Activated naive CD4-positive, alpha-beta T cell (primary cell): ENCODE measurements at places on chromosomes 2 and 18.

DNA sequence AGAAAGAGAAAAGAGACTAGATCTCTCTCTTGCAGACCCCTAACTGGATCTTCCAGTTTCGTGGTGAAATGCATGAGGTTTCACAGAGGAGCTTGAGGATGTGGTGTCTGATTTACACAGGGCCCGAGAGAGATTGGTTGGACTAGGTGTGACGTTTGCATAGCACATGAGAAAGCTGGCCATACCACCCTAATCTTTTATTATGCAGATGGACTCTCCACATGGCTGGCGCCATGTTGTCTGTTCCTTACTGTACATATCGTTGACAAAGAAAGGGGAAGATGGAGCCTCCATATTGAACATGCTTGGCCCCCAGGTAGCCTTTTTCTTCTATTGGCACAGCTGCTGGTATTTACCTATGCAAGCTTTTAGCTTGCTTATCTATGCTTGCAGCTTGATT, 27.5 kb upstream of the PGAP1 start:
- no peak for DNase-seq

DNA sequence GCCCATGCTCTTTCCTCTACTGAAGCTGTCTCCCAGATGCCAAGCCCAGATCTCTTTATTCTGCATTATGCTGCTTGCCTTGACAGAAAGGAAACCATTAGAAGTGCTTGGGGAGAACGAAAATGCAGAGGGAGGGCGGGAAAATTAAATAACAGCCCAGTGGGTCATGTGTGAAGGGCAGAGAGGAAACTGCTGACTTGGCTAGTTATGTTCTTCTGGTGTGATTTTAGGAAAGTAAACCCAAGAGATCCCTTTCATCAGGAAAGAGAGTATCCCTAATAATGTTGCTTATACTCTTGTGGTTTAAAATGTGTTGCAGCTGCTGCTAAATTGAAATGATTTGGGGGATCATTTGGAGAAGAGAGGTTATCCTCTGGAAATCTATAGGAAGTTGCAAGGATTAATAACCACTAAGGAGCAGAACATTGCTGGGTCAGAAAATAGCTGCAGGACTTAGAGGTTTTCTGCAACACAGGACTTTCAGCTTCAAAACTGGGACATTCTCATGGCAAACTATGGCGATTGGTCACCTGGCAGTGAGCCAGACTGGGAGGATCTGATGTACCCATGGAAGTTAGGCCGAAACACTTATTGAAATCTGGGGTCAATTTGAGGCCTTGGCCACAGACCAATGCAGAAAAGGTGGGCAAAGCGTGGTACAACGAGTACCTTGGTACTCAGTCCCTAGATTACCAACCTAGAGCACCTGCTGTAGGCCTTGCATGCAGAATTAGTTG, 172.2 kb downstream of the TMEM247 start:
- no peak for DNase-seq

DNA sequence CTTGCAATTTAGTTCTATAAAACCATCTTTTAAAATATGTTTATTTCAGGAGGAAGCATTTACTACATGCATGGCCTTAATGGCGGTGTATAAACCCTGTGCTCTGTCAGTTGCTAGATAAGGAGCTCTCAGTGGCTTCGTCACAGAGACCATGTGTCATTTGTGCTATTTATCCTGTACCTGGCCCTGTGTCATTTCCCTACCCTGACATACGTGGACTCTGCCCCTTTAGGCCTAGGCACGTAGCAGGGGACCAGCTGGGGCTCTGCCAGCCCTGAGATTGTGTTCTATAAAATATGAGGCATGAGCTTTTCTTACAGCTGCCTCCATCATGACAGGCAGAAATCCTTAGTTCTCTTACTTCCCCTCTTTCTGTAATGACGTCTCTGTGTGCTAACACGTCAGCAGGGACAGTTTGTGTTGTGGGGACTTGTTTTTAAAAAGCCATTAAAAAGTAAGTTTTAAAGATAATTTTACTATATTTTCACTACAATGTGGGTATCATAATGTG, 88.0 kb downstream of the ITGB1BP1 start:
- no peak for DNase-seq

- DNase-seq: no peak
These were observed 45.3 kb upstream of the SPAG16 start for GRCh38 chr2:213238753-213239495.

DNA sequence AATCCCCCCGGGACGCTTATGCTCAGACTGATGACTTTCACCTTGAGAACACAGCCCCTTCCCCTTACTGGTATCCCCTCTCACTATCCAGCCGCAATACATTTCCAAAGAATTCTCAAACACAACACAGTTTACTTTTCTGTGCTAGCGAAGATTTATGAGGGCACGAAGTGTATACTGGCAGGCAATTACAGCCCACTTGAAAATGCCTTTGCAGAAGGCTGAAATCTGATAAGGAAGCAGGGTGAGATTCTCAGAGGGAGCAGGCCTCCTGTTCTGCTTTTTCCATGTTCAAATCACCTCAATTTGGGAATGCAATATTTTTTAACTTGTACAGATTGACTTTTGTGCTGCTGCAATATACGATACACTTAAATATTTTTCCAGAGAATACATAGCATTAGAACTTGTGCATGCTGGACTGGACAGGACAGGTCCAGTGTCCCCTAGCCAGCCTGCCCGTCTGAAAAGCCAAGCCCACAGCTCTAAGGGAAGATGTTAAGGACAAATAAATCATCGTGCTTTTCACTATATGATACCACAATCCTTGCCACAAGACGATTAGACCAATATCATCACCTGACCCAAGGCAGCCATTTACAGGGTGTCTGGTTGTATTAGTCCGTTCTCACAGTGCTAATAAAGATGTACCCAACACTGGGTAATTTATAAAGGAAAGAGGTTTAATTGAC, 262.1 kb downstream of the EPHA4 start:
- DNase-seq: no peak

DNA sequence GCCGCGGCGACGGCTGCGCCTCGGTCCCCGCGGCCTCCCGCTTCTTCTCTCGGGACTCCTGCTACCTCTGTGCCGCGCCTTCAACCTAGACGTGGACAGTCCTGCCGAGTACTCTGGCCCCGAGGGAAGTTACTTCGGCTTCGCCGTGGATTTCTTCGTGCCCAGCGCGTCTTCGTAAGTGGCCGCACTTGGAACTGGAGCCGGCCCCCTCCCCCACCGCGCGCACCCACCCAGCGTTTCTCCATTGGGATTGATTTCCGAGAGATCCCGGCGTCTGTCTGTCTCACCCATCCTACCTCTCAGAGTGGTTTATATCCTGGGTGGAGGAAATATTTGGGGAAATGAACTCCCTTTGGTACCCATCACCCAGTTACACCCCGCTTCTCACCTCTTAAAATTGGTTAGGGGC, 498 bp downstream of the ITGAV start:
- no peak for DNase-seq

GRCh38 chr2:64803776-64804175, 150.1 kb upstream of the SERTAD2 start:
- DNase-seq: no peak

DNA sequence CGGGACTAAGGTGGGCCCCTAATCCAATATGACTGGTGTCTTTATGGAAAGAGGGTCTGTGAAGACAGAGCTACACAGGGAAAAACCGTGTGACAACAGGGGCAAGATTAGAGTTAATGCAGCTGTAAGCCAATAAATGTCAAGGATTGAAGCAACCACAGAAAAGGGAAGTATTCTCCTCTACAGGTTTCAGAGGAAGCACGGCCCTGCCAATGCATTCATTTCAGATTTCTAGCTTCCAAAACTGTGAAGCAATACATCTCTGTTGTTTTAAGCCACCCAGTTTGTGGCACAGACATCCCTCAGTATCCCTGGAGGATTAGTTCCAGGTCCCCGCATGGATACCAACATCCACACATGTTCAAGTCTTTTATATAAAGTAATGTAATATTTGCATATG, 48.8 kb downstream of the SPP2 start:
- no peak for DNase-seq

- DNase-seq: no peak
These were observed 92.0 kb upstream of the MSH2 start for GRCh38 chr2:47310801-47311560.

- DNase-seq: no peak
These were observed 178.3 kb upstream of the GATA6 start for GRCh38 chr18:21991081-21991534.

GRCh38 chr18:55539240-55539639, 48.8 kb downstream of the TCF4 start:
- no peak for DNase-seq

DNA sequence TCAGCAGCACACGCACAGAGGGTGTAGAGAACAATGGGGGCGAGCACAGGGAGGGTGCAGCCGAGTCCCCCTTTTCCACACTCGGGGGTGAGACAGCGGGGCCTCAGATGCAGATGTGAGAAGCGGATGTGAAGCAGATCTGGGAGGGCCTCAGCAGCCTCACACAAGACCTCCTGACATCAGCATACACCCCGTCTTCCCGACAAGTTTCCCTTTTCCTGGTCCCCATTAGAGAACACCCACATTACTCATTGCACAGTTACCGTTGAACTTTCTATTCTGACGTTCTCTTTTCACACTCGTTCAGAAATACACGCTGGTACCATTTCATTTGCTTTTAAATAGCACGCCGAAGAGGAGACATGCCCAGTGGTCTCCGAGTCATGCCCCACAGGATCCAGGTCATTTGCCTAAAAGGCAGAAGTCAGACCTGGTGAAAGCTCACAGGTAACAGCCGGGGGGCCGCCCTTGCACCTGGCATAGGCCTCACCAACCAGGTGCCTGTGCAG, 129.5 kb upstream of the ID2 start:
- no peak for DNase-seq

DNA sequence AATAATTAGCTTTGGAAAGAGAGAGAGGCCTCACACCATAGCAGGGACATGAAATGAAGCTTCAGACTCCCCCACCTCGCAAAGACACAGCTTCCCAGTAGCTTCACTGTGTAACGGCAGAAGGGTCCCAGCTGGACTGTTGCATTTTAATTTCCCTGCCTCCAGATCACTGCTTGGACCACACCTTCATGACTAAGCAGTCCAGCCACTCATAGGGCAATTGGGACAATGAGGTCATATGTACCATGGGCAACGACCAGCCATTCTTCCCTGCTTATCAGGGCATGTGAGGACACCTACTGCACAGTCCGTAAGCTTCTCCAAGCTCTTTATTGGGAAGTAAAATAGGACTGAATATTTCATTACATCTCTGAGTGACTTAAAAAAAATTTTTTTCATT, 183.0 kb downstream of the MREG start:
- DNase-seq: no peak

GRCh38 chr2:32742376-32742775, 114.5 kb downstream of the TTC27 start:
- DNase-seq: no peak

DNA sequence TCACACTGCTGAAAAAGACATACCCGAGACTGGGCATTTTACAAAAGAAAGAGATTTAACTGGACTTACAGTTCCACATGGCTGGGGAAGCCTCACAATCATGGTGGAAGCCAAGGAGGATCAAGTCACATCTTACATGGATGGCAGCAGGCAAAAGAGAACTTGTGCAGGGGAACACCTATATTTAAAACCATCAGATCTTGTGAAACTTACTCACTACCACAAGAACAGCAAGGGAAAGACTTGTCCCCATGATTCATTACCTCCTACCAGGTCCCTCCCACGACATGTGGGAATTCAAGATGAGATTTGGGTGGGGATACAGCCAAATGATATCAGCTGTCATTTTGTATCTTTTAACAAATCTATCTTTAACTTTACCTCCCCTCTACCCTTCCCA, 251.1 kb upstream of the RASGRP3 start:
- no peak for DNase-seq

GRCh38 chr2:237541243-237541642, 25.1 kb upstream of the PRLH start:
- DNase-seq: no peak

- DNase-seq: no peak
These were observed 145.4 kb upstream of the TWIST2 start for GRCh38 chr2:238702276-238703052.

DNA sequence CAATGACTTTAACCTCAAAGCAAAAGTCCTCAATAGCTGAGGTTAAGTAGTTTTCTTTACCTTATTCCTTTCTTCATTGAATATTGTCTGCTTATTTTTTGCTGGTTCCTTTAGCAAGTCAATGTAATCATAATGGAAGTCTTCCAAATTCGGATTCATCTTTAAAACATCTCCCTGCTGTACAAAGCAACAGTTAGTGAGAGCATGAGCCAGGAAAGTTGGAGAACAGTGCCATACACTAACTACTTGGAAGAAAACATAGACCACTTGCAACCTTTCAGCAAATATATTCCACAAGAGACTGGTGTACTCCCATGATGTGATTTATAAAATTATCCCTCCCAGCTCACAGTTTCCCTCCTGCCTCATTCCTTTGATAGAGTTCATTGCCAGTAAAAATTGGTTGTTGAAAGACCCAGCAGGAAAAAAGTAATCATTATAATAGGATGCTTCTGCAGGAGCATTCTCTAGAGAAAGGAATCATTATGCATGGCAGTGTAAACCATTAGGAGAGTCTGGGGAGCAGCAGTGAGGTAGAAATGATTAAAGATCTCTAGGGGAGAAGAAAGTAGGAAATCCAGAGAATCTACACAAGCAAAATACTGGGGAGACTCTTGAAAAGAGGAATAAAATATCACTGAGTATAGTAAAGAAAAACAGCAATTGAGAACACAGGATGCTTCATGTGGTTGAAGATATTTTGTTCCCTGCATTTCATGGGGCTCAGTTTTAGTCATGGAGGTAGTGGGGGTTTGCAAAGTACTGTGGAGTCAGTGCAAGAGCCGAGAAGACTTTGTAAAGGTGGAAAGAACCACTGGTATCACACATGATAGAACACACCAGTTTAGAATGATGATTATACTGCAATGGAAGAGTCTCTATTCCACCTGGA, 38.6 kb upstream of the TTN start:
- no peak for DNase-seq

DNA sequence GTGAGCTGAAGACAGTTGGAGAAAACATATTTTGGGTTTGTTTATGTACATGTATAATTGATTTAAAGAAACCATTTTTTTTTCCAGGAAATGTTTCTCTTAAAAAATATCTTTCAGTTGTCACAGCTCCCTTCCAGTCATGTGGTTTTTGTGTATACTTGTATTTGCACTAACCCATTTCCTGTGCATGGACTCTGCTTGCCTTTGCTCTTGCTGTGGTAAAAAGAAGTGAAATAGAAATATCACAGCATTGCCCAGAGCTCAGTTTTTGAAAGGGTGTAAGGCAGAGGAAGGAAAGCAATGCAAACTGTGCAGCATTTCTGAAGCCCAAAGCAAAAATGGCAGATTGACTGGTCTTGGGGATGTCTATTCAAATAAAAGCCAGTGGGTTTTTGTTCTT, 10.4 kb upstream of the DOCK10 start:
- DNase-seq: no peak

- no peak for DNase-seq
These were observed 246.6 kb downstream of the SETBP1 start for GRCh38 chr18:44927127-44927849.

DNA sequence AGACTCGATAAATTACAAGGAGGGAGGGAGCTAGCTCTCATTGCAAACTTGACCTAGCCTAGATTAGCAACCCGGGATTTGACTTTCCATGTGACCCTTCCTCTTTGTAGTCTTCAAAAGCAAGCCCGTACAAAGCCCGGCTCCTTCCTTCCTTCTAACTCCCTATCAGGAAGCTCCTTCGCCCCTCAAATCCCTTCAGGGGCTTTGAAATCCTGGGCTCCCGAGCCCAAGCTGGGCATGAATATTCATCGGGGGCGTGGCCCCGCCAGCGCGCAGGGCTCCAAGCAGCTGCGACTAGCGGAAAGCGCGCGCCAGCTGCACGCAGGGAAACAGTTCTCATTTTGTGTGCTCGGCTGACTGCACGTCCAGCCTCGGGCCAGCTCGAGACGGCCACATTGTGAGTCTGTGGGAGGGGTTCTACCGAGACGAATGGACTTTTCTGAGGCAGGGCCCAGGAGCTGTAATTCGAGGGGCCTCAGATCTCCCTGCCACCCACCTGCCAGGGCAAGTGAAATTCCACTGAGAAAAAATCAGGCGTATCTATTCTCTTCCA, 84.0 kb upstream of the PELI1 start:
- peak; percentile 43 for DNase-seq
